Dermis blood vessel endothelial cell (primary cell): ENCODE measurements at places on chromosomes 1 and 21. TPM values are rescaled to one million over a fixed set of nuclear protein-coding genes. Genes with fewer than 3 reads are reported as not detected.
A peak's percentile ranks its signal among the peaks of the same experiment; 100 is the strongest.

The TTC3 gene
- total RNA-seq: 197 and 198 TPM in 2 replicates

The SV2A gene
- total RNA-seq: 3.9 and 6.7 TPM in 2 replicates

The MASP2 gene
- not detected in 2 replicates for total RNA-seq

The TNFRSF8 gene
- 0.33 and 0.34 TPM in 2 replicates for total RNA-seq

The NBPF6 gene
- not detected in 2 replicates for total RNA-seq

The STUM gene
- 0.19 and 0.34 TPM in 2 replicates for total RNA-seq

- DNase-seq: no peak
These were observed 43.2 kb downstream of the DNM3 start for GRCh38 chr1:171884475-171884874.

- no peak for DNase-seq
These were observed 164.4 kb downstream of the SDCCAG8 start for GRCh38 chr1:243420016-243420945.

DNA sequence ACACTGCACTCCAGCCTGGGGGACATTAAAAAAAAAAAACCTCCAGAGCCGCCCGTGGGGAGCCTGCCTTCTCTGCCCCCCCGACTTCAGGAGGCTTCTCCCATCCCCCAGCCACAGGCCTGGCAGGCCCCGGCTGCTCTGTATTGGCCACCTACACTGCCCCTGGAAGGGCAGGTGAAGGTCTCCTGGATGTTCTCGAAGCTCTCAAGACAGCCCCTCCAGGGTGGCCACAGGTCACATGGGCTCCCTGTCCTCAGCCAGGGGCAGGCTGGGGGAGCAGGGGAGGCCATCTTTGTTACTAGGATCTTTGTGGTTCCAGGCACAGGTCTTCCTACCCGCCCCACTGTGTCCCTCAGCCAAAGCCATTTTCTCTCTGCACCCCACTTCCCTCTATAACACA lies 32.8 kb downstream of the PADI6 start:
- DNase-seq: no peak

DNA sequence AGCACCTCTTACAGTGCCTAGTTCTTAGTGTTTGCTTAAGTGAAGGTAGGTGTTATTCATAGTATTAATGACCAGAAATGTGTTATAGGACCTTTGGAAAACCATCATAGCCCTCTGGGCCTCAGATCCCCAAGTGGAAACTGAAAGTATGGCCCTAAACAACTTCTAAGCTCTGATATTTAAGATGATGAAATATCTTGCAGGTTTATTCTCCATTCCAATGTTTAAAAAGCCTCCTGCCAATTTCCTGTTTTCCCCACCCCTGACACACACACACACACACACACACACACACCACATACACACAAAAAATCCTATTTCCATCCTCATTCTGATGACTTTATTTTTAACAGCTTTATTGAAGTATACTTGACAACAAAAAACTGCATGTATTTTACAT lies 108.2 kb downstream of the DIRAS3 start:
- no peak for DNase-seq

GRCh38 chr1:36125129-36125991 lies at the start of gene COL8A2:
Gene COL8A2 (minus strand): TSS chr1:36125222. CDS start chr1:36100242, 24,980 bp downstream.
- DNase-seq: no peak

DNA sequence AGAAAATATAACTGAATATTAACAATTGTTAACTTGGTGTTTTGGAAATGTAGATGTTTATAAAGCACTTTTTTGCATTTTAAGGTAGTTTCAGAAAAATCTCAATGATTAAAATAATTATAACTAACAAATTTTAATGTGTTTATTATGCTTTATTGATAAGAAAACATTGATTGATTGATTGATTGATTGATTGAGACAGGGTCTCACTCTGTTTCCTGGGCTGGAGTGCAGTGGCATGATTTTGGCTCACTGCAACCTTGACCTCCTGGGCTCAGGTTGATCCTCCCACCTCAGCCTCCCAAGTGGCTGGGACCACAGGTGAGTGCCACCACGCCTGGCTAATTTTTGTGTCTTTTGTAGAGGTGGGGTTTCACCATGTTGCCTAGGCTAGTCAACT lies 93.7 kb upstream of the QSOX1 start:
- DNase-seq: no peak

GRCh38 chr21:42344631-42345030 lies 6.2 kb downstream of the TFF2 start:
- DNase-seq: no peak

- DNase-seq: no peak
These were observed 49.5 kb downstream of the ATP5PO start for GRCh38 chr21:33865996-33866575.

DNA sequence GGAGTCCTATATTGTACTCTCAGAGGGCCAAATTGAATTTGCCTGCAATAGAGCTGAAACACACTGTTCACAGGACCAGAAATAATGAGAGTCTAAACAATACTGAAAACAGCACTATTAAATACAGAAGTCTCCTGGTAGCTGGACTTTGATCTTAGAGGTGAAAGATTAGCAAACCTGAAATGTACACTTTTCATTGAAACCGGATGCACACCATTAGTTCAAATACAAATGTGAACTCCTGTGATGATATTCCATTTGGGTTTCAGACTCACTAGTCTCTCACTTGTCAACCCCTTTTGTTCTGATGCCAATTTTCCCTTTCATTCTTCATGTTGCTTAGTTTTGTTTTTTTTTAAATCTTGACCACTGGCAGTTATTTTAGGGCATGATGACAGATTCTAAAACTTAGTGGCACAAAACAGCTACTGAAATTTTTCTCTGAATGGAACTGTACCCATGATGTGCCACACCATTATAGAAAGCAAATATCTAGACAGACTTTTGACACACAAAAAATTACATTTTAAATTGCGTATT lies 5.9 kb upstream of the TNFSF4 start:
- no peak for DNase-seq

GRCh38 chr1:229671310-229671709 lies 45.3 kb downstream of the URB2 start:
- DNase-seq: no peak

DNA sequence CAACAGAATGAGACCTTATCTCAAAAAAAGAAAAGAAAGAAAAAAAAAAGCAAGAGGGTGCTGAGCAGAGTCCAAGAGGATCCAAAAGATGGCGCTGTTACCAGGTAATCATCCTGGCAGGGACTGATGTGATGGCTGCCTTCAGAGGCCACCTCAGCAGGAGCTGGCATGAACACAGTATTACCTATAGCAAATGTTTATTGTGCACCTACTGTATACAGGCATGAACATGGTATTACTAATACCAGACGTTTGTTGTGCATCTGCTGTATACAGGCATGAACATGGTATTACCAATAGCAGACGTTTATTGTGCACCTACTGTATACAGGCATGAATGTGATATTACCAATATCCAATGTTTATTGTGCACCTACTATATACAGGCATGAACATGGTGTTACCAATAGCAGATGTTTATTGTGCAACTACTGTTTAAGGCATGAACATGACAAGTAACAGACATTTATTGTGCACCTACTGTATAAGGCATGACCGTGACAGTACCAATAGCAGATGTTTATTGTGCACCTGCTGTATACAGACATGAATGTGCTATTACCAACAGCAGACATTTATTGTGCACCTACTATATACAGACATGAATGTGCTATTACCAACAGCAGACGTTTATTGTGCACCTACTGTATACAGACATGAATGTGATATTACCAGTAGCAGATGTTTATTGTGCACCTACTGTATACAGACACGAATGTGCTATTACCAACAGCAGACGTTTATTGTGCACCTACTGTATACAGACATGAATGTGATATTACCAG lies 115.1 kb upstream of the TMEM51 start:
- DNase-seq: peak; percentile 51

- DNase-seq: peak; percentile 45
These were observed 111.9 kb downstream of the PTPN14 start for GRCh38 chr1:214439352-214440119.

- no peak for DNase-seq
These were observed 28.4 kb downstream of the FCRL5 start for GRCh38 chr1:157523774-157524493.

DNA sequence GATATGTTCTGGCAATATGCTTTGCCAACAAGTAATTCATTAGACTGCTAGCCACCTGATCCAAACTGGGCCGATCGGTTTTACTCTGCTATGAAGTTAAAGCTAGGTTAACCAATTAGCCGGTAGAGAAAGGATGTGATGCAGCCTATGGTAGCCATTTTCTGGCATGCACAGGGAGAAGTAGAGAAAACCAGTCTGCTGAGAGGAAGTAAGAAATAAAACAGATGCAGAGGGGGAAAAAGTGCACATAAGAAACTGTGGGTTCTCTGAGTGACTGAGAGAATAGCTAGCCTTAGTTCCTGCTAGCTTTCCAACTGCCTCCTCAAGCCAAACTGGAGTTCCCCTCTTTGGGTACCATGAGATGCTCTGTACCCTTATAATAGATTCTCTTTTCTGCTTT lies 52.8 kb downstream of the ARID4B start:
- no peak for DNase-seq

DNA sequence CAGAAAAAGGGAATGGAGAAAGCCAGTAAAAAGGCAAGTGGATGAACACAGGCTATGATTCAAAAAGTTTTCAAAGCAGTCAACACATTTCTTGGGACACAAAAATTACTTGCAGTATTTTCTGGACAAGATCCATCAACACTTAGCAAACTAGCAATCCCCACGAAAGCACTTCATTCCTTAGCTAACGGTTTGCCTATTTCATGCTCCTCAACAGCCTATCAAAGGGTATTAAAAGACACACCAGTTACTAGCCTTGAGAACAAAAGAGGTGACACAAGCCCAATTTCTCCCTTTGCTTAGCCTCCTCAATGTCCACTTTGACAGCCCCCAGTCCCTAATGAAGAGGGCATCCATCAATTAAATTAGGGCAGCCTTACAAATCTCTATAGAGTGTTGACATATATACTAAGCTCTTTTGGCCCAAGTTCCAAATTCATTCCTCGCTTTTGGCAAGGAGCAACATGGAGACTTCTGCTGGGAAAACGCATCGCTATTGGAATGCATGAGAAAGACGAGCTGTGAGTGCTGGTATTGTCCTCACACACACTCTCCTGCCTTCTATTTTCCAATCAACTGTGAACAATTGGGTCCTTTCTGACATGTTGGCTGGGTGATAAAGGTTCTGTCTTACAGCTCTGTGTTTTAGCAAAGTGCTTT lies 180.0 kb downstream of the TNR start:
- no peak for DNase-seq

DNA sequence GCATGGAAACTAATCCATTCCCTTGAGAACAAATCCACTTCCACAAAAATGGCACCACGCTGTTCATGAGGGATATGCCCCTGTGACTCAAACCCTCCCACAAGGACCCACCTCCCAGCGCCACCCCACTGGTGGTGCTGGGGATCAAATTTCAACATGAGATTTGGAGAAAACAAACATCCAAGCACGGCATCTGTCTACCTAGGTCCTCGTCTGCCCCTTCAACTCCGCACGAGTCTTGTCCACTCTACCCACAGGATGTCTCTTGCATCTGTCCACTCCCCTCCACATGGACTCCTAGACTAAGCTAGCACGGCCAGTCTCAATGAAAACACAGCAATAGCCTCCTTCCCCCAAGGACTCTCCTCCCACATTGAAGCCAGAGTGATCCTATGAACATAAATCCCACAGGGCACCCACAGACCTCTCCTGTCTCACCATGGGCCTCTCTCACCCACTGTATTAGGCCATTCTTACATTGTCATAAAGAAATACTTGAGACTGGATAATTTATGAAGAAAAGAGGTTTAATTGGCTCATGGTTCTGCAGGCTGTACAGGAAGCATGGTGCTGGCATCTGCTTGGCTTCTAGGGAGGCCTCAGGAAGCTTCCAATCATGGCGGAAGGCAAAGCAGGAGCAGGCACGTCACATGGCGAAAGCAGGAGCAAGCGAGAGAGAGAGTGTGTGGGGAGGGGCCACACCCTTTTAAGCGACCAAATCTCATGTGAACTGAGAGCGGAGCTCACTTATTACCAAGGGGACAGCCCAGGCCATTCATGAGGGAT lies 101.4 kb downstream of the TOMM20 start:
- DNase-seq: no peak

DNA sequence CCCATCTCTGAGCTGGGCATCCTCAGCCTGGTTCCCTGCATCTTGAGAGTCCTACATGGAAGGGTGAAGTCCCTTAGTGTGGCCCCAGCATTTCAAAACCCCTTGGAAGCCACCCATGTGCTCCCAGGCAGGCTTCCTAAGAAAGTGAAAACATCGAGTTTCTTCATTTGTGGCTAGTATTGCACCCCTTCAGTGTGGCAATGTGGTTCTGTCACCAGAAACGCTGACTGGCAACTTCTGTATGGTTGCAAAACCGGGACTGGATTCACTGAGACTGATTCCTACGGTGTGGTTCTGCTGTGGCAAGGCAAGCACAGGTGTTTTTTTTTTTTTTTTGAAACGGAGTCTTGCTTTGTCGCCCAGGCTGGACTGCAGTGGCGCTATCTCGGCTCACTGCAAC lies 9.0 kb upstream of the IFNGR2 start:
- DNase-seq: no peak

DNA sequence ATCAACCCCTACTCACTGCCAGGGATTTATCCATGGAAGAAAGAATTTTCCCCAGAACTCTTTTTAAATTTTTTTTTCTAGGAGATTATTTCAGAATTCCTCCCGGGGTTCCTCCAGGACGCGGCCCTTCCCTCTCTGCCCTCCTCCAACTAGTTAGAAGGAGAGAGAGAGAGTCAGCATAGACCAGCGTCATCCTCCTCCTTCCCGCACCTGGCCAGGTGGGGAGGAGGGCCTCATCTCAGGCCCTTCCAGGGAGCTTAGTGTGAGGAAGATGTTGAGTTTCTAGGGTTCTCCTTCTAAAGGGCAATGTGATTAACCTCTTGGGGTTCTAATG lies 63.6 kb downstream of the CDK18 start:
- DNase-seq: no peak

GRCh38 chr1:202811296-202812175 lies 782 bp downstream of the PCAT6 start:
- DNase-seq: peak; percentile 19

DNA sequence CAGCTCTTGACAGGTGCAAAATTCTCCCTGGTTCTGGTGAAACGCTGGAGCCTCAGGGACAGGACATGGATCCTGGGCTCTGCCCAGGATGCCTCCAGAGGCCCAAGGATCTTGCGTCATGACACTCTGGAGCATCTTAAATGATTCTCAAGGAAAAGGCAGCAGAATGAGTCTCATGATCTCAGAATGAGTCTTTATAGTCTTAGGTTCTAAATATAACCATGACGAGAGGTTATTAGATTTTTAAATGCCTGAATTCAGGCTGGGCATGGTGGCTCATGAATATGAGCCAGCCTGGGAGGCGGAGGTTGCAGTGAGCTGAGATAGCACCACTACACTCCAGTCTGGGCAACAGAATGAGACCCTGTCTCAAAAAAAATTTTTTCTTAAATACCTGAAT lies 55.5 kb downstream of the ECE1 start:
- no peak for DNase-seq

GRCh38 chr1:63545780-63546179 lies 22.5 kb downstream of the EFCAB7 start:
- DNase-seq: no peak

DNA sequence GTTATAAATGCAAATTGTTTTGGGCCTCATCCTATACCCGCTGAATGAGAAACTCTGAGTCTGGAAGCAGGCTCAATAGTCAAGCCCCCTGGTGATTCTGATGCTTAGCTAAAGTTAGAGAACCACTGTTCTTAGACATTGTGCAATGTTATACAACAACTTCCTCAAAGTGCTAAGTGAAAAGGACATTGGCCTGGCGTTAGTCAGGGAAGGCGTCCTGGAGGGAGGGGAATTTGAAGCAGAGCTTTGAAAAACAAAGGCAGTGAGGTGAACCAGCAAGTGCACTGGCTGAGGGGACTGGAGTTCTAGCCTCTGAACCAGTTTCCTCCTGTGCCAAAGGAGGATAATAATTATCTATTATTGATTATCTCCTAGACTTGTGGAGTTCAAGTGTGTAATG lies 5.1 kb downstream of the CD1D start:
- no peak for DNase-seq

GRCh38 chr21:45830720-45831366 lies 150.7 kb upstream of the COL6A1 start:
- no peak for DNase-seq
